ENCODE measurements at places on chromosomes 2 and 18.
A peak's percentile ranks its signal among the peaks of the same experiment; 100 is the strongest.

GRCh38 chr2:146363731-146364130 lies 1481.1 kb upstream of the ACVR2A start:
- no peak for DNase-seq

- DNase-seq, result no peak
Measured at GRCh38 chr2:7444626-7445025, 527.4 kb downstream of the RNF144A start.

- DNase-seq, result no peak
Measured at GRCh38 chr2:128195435-128195984, 104.5 kb downstream of the UGGT1 start.

GRCh38 chr2:216829533-216829932 lies 30.3 kb downstream of the TNP1 start:
- DNase-seq, result no peak

- DNase-seq, result no peak
Measured at GRCh38 chr2:160411167-160411566, 82.4 kb downstream of the RBMS1 start.

GRCh38 chr2:162215162-162215561 lies 28.1 kb downstream of the FAP start:
- no peak for DNase-seq

DNA sequence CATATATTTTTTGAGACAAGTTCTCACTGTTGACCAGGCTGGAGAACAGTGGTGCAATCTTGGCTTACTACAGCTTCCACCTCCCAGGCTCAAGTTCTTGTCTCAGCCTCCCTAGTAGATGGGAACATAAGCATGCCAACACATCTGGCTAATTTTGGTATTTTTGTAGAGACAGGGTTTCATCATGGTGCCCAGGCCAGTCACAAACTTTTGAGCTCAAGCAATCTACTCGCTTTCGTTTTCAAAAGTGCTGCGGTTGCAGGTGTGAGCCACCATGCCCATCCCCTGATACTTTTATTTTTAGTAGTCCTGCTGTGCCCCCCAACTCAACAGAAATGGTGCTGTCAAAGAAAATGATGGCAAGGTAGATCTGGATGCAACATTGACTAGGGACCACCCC lies 1127.3 kb downstream of the SUCLG1 start:
- no peak for DNase-seq

DNA sequence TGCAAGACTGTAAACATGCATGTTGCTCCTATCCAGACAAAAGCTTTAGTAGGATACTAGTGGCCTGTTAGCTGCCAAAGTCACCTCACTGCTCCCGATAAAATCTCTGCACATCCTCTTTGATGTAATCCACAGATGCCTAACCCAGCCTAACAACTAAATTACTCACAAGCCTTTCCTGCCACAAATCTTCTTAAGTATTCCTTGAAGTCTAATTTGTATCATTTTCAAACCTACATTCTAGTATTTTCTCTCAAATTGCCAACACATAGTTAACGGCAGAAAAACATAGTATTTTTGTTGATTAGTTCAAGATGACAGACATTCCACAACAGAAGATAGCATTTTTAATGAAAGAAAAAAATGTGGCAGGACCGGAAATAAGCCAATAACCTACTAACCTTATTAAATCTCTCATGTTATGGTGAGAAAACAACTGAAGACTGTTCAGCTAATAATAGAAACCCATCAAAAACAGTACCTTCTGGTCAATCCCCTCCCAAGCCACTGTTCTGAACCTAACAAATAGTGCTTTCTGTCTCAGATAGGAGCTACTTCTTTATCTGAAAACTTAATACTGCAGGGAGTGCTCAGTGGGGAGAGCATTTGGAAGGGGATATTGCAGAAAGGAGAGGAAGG lies at the start of gene MPP4:
Gene MPP4 (minus strand): TSS at position 57 of the 639 bp plus-strand sequence. CDS start 4,690 bp downstream, outside the sequence.
- no peak for DNase-seq

DNA sequence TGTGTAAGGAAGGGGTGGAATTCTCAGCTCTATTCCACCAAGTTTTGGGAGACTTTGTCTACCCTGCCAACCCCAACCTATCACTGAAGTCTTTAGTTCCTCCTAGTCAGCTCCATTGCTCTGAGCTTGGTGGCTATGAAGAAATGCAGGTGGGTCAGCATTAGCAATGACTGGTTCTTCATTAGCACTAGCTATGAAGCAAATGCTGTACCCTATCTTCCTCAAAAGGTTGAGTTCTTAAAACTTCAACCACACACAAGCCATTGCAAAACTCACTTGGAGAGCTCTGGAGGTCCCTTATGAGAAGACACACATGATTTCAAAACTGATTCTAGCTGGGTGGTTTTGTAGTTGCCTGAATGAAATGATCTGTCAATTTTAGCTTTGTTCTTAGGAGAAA lies 193.8 kb downstream of the IKZF2 start:
- DNase-seq, result no peak

DNA sequence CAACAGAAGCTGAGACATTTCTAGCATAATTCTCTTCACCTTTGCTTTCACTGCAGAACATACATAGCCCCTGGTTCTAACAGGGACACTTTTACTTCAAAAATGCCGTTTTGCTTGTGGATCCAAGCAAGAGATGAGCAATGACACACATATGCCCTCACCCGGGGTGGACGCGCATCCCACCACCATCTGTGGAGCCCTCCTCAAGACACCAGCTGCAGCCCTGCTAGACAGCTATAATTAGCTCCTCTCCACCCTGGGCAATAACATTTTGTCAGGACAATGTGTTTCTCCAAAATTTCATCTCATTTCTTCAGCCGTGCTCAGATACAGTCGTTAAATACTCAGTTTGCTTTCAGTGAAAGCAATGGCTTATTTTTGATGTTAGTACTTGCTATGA lies 368.7 kb upstream of the RAB6C start:
- DNase-seq, result no peak

- no peak for DNase-seq
Measured at GRCh38 chr18:44473394-44474066, 207.2 kb upstream of the SETBP1 start.

GRCh38 chr2:26692897-26693849 lies 651 bp downstream of the KCNK3 start:
- no peak for DNase-seq

GRCh38 chr2:69565431-69565839 lies 78.1 kb downstream of the AAK1 start:
- peak; percentile 83 for DNase-seq

DNA sequence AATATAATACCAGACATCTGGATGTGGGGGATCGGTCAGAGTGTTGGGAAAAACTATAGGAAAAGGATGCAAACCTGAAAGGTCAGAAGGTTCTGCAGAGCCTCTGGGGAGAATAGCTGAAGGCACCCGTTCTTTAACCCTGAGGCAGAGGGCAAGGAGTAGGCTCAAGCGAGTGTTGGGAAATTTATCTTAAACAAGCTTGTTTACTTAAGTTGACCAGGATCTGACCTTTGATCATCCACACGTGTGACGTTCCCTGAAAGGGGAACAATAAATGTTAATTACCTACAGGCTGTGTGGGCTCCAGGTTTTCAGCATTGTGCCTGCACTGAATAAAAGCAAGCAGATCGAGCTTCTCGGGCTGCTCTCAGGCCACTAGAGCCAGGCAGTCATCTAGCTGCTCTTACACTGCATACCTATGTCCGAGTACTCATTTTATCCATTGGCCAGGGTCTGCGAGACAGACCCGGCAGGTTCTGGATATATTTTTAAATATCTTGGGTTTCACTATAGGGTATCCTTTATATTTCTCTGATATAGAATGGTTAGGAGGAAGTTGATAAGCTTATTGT lies 400.6 kb upstream of the CHST9 start:
- no peak for DNase-seq

DNA sequence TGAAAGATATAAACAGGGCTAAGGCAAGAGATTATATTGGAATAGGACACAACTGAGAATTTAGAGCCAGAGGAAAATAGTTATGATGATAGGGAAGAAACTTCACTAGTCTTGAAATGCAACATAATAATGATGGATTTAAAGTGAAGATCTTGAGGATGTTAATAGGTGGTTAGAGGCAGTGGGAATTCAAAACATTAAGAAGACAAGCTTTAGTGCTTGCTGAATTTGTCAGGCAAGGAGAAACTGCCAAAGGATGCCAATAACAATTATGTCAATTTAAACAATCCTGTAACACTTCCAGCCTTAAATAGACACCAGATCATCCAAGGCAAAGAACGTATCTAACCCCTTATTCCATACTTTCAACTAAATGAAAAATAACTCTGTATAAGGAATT lies 330.1 kb downstream of the ERBB4 start:
- no peak for DNase-seq

- no peak for DNase-seq
Measured at GRCh38 chr2:227890495-227891079, 19.2 kb downstream of the DAW1 start.

DNA sequence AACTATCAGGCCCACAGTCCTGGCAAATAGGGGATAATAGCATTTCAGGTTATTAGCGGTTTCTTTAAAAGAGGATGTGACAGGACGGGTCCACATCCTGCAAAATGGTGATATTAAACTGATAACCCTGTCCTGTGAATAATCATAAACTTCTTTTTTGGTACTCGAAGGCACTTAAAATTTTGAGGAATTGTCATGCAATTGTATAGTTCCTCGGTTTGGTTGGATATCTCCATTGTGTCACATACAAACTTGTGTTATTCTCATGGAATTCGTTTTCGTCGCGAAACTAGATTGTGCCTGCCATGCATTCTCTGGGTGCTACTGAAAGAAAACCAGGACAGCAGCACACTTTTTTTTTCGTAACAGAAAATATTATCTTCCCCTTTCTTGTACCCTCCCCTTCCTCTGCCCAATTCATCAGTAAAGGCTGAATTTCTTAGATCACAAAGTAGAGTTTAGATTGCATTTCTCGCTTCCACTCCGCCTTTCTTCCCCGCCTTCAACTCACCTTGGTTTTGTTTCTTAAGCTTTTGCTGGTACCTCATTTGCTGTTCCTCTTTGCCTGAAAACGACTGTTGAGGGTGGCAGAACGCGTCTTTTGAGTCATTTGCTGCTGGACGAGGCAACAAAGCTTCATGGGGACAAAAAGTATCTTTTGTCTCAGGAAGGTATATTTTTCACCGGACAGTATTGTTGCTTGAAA lies 1.3 kb downstream of the CERS6 start:
- DNase-seq, result no peak

DNA sequence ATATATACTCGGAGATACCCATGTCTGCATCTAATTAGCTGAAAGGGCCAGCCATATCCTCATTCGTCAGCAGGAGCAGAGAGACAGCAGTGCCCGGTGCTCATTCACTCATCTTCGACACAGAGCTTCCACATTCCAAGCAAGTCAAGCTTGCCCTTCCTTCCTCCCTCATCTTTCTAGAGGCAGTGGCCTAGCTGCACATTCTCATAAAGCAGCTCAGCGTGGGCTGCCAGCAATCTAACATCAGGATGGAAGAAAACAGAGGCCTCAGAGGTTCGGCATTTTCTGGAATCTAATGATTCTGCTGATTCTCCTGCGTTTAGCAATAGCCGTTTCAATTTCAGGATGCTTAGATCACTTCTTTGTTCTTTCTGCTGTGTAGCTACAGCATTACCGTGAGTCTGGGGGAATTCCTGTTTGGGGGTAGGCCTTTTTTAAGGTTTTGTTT lies 68.8 kb downstream of the CLHC1 start:
- DNase-seq, result no peak

GRCh38 chr2:200455958-200456421 lies 53.9 kb downstream of the KCTD18 start:
- DNase-seq, result peak; percentile 56

- DNase-seq, result no peak
Measured at GRCh38 chr2:939936-940601, 10.6 kb upstream of the SNTG2 start.

DNA sequence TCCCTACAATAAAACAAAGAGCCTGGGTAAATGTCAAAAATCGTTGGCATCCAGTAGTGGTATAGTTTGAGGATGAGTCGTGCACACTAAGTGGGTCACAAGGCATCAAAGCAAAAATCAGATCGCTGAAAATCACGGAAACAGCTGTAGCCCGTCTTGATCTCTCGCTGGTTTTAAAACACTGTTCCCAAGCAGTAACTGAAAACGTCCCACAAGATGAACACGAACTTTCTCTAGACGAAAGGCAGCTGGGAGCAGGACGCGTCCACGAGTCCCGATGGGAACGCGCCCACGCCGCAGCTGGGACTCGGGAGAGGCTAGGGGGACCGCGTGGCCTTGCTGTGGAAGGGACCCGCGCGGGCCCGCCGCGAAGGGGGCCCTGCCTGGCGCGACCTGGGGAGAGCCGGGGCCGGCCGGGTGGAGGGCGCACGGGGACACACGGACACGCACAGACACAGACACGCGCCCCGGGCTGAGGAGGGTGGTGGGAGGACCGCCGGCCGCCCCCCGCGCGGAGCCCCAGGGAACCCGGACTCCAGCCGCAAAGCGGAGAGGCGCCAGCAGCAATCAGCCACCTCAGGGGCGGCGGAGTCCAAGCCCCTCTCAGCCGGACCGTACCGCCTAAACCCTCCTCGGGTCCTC lies 651 bp downstream of the STK17B start:
- peak; percentile 67 for DNase-seq

DNA sequence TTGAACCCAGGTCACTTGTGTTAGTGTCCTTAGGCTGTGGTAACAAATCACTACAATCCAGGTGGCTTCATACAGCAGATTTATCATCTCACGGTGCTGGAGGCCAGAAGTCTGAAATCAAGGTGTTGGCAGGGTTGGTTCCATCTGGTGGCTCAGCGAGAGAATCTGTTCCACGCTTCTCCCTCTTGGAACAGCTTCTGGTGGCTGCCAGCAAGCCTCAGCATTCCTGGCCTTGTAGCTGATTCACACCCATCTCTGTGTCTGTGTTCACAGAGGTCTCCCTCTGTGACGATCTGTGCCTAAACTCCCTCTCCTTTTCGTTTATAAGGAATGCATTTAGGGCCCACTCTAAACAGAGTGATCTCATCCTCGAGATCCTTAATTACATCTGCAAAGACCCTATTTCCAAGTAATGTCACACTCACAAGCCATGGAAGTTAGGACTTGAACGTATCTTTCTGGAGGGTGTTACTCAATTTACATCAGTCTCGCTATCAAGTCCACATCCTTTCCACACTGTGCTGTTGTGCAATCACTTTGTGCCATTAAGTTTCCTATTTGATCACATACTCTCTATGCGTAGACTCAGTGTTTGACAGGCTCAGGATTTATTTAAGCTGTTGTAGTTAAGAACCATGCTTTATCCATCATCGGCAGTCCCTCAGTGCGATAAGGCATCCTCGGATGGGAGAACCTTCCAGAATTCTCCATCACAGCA lies 164.4 kb downstream of the SOCS6 start:
- DNase-seq, result no peak
